ENCODE measurements at places on chromosomes 6 and 20.

- no peak for DNase-seq
Observed at GRCh38 chr6:161238081-161238480, 35.8 kb downstream of the AGPAT4 start.

DNA sequence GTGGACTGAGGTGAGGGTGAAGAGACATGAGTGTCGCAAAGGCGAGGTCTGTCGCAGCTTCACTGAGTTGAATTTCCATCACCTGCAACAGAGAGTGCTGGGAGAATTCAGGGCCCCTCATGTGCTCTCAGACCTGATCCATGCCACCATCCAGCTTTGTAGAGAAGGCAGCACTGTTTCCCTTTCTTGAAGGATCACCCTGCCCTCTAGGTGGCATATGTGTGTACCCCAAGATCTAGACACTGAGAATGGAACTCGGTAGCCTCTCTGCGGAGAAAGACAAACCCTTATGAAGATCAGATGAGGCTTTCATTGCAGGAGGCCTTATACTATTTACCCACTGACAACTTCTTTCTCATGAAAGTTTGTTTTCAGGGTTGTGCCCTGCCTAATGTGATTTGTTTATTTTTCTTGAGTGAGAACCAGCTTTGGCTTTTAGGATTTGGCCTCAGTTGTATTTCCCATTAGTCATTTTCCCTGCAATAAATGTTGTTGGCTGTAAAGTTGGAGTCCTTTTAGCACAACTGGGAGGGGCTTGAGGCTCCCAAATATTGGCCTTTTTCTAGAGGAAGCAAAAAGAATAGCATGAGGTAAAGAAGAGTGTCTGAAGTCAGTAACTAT lies 811.3 kb downstream of the DHX35 start:
- no peak for DNase-seq

GRCh38 chr6:34047913-34048867 lies 97.7 kb downstream of the GRM4 start:
- no peak for DNase-seq

DNA sequence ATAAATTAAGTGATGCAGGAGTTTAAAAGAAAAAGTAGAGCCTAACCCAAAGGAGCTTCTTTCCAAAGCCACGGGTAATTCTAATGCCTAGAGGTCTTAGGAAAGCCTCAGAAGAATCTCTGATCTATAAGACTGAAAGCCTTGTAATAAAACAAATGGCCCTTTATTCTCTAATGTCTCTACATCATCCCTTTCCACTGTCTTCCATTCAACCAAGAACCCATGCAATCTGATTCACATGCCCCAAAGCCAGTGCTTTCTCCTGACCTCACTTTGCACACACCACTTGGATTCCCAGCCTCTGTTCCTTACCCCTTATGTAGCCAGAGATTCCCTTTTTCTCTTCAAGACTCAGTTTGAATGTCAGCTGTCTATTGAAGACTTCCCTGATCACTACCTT lies 252.9 kb upstream of the NRSN1 start:
- no peak for DNase-seq

DNA sequence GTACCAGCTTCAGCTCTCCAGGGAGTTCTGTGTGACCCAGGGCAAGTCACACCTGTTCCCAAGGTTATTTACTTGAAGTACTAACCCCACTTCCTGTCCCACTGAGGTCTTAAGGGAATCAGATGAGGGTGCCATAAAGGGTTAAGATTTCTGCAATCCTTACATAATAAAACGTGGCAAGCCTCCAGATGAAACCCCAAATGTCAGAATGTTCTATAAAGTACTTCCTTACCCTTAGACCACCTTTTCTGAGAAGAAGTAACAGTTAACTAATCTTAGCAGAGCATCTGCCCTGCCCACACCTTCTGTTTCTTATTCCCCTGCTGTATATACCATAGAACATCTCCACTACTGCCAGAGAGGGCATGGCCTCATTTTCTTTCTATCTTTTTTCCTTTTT lies 6.0 kb upstream of the AVP start:
- no peak for DNase-seq

DNA sequence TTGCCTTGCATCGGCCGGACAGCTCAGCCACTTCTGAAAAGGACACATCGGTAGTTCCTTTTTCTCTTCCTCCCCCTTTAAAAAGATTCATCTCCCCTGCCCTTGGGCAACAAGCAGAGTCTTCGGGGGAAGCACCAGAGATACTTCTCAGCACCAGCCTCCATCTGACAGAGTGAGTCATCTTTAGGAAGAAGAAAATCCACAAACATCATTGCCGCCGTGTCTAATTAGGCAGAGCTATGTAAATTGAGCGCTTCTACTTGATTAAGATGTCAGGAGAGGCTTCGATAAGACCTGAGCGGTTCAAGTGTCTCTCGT lies 186.4 kb downstream of the TAF4 start:
- no peak for DNase-seq

- DNase-seq, result no peak
Observed at GRCh38 chr6:46059608-46060007, 43.9 kb upstream of the CLIC5 start.

DNA sequence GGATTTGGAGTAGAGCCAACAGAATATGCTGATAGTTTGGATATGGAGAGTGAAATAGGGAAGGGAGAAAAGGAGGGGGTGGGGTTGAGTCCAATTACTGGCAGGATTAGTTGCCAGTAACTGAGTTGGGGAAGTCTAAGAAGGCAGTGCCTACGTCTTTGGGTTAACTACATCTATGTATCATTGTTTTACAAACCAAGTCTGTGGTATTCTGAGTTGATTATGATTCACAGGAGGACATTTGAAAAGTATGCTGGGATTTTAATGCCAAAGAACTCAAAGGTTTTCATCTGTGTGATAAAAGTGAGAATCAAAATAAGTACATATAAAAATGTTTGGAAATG lies 14.7 kb downstream of the DSE start:
- no peak for DNase-seq

DNA sequence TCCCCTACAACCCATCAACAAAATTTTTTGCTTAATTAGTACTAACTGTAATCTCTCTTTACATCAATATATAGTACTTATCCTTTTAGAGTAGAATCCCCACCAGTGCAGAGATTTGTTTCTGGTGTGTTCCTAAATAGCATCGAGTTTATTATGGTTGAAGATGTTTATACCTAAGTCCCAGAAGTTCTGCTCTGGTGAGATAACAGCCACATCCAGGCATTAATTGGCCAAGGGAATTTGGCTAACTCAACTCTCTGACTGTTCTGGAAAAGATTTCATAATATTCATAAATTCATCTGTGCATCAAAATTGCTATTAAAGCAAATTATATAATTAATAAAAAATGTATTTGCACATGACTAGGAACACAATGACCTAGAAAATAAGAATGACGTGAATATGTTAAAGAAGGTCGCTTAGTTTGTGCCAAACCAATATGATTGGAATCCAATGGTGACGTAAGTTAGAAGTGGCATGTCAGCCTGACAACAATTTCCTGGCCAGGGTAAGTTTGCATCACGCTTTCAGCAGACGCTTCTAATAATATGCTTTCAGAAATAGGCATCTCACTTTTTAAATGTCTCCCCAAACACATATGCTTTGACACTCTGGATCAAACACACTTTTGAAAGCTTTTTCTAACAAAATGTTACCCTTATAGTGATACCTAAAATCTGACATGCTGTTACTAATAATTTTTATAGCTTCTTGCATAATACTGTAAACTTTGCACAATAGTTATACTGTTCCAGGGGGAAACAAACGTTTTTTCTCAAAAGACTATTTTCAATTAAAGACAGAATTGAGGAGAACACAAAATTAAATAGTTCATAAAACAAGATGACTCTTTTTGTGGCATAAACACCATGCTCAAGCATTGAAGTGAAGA lies 236.7 kb downstream of the TENT5A start:
- no peak for DNase-seq

DNA sequence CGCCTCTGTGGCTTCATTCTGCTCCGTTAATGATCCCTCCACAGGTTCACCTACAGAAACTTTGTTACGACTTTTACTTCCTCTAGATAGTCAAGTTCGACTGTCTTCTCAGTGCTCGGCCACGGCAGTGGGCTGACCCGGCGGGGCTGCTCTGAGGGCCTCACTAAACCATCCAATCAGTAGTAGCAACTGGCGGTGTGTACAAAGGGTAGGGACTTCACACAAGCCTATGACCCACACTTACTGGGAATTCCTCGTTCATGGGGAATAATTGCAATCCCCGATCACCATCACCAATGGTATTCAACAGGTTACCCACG lies 1959.2 kb upstream of the DEFB115 start:
- no peak for DNase-seq

- DNase-seq, result no peak
Observed at GRCh38 chr6:85678026-85678601, 35.4 kb upstream of the SYNCRIP start.
